Fibroblast of skin of left biceps (primary cell): ENCODE measurements at places on chromosomes 3 and 15.

DNA sequence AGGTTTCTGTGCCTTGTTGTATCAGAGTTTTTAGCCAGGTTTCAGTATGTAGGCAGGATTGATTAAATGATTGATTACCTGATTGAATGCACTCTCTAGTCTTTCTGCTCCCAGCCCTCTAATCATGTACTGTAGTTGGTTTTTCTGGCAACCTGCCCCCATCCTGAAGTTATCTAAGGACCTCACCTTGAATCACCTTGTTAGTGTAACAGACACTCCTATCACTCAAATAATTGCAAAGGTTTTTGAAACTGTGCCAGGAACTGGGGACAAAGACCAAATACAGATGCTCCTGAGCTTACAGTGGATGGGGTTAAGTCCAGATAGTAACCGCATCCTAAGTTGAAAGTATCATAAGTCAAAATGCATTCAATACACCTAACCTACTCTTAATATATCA lies 141.5 kb upstream of the EIF1B start:
- no peak for DNase-seq

GRCh38 chr15:37125143-37125542 lies 24.8 kb upstream of the MEIS2 start:
- DNase-seq: no peak

DNA sequence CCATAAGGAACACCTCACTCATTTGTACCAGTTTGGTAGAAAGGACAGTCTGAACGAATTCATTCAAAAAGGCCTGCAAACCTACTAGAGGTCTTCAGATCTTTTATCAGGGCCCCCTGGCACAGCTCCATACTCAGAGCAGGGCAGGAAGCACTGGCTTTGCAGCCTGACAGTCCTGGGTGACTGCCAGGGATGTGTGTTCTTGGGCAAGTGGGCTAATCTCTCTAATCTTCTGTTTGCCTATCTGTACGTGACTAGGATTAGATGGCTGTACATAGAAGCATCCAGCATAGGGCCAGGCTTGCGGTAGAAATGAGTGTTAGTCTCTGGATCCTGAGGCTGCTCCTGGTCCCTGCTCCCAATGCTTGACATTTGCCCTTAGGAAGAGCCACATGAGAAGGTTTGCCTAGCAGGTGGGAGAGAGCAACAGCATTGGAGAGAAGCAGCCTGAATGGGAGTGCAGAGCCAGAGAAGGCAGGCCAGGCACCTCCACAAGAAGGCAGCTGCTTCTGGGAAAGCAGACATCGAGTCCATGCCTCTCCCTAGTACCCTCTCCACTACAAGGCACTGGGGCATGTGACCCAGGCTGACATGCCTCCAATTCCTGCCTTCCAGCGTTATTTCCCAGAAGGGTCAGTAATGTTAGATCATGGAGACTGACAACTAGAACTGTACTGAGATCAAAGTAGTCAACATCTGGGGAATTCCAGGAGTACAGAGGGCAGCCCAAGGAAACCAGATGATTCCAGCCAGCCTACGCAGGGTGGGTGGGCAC lies 1.0 kb upstream of the CXCR6 start:
- no peak for DNase-seq

DNA sequence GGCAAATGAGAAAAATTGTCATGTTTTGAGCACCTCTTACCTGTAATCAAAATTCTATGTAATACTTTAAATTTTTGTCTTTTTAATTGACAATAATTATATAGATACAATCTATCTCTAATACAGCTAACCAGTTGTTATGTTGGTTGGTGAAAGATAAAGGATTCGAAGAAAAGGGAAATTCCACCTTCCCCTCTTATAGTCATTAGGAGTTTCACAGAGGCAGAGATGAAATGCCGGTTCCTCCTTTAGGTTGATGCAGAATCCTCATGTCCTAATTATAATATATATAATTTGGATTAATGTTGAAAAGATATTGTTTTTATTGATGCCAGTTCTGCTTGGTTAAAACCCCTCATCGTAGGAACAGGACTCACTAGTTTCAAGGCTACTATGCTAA lies 67.1 kb downstream of the LRCH3 start:
- no peak for DNase-seq

DNA sequence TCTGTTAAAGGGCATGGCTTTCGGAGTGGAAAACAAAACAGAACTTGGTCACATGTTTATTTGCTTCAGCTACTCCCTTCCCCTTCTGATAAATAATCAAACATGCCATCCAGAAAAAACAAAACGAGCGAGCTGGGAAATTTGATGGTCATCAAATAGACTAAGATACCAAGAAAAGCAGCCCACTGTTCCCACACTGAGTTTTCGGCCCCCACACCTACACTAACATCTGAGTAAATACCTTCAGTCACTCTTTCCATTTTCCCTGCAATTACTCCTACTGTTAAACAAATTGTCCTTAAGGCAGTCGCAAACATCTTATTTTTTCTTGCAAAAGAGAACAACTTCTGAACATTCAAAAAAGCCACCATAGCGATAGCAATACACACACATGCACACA lies 454.6 kb downstream of the FOXP1 start:
- DNase-seq: no peak

GRCh38 chr3:186909078-186909853 lies 21.1 kb upstream of the ST6GAL1 start:
- no peak for DNase-seq

- DNase-seq: no peak
Observed at GRCh38 chr15:67077641-67078215, 12.3 kb downstream of the SMAD3 start.

DNA sequence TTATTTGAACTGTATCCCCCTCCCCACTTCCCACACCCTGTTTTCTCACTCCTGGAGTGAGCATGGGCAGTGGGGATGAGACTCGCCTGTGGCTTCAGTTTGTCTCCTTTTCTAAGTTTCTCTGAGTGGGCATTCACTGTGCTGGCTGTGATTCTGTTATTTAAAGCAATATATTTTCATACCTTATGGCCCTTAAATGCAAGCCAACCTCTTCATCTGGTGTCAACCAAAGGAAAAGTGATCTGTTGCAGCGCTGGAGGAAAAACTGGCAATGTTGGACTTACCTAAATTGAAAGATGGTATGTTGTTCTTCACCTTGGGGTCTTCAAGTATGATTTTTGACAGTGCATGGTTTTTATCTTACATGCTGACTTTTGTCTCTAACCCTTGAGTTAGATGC lies 56.1 kb downstream of the RBM6 start:
- DNase-seq: no peak

- peak; percentile 65 for DNase-seq
Observed at GRCh38 chr3:184691397-184692231, 20.2 kb downstream of the MAGEF1 start.

DNA sequence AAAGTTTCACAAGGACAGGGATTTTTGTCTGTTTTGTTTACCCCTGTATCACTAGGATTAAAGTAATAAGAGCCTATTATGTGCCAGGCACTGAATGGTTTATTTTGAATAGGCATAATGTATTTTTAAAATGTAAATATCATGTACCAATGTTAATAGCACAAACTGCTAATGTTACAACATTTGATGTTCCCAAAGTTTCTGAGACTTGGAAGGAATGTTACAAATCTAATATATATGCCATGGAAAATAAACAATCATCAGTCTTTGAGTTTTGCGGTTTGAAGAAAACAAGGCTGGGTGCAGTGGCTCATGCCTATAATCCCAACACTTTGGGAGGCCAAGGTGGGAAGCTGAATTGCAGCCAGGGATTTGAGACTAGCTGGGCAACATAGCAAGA lies 159.4 kb downstream of the CDIN1 start:
- DNase-seq: no peak

- DNase-seq: peak; percentile 10
Observed at GRCh38 chr3:129123314-129124060, 1.9 kb upstream of the RAB43 start.

GRCh38 chr15:93152360-93152759 lies 63.3 kb upstream of the RGMA start:
- DNase-seq: no peak

DNA sequence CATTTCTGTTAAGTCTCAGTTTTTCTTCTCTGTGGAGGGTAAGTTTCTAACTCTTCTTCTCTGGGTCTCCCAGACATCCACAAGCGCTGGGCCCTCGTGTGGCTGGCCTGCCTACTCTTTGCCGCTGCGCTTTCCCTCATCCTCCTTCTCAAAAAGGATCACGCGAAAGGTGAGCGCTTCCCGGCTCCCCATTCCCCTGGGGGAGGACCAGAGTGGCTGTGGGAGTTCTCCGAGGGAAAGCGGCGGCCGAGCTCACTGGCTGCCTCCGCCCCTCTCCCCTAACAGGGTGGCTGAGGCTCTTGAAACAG lies 1.1 kb upstream of the CRELD1 start:
- DNase-seq: no peak

GRCh38 chr15:66151809-66152208 lies 101.7 kb downstream of the MEGF11 start:
- no peak for DNase-seq

DNA sequence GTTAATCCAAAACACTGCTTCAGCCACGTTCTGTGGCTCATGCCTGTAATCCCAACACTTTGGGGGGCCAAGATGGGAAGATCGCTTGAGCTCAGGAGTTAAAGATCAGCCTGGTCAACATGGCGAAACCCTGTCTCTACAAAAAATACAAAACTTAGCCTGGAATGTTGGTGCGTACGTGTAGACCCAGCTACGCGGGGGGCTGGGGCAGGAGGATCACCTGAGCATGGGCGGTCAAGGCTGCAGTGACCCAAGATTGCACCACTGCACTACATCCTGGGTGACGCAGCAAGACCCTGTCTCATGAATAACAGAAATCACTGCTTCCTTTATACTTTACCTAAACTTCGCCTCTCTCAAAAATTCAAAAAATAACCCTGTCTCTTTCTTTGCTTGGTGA lies 1325.0 kb upstream of the CADM2 start:
- DNase-seq: no peak

DNA sequence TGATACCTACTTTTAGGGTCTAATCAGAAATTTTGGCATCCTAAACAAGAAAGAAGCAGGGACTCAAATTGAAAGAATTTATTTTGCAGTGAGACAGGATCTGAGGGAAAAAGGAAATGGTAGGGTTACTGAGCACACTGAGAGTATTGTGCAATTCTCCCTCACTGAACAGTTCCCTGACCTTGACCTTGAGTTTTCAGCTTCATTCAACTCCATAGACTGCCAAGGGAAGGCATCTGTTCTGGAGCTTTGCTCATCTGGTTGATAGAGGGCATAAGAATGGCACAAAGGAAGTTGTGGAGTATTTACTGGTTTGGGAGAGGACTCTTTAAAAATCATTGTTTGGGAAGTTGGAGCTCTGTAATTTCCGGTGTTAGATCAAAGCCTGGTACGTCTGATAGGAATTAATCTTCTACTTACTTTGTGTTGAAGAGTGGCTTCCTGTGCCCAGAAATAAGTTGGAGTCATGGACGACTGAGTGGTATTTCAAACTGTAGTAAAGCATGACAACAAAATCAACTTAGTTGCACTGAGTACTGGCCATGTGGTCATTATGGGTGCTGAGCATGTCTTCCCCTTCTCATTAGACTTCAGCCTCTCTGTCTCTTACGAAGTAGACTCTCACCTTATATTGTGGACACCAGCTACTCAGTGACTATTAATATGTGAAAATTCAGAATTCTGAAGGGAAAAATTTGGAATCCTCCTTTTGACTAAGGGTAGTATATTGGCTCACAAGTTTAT lies 40.8 kb downstream of the CLDN1 start:
- DNase-seq: no peak

- peak; percentile 15 for DNase-seq
Observed at GRCh38 chr3:127588806-127589577, 1.5 kb downstream of the TPRA1 start.

- DNase-seq: no peak
Observed at GRCh38 chr15:100170291-100171210, 171.2 kb downstream of the ADAMTS17 start.

- no peak for DNase-seq
Observed at GRCh38 chr3:152321200-152321954, 52.6 kb downstream of the MBNL1 start.

DNA sequence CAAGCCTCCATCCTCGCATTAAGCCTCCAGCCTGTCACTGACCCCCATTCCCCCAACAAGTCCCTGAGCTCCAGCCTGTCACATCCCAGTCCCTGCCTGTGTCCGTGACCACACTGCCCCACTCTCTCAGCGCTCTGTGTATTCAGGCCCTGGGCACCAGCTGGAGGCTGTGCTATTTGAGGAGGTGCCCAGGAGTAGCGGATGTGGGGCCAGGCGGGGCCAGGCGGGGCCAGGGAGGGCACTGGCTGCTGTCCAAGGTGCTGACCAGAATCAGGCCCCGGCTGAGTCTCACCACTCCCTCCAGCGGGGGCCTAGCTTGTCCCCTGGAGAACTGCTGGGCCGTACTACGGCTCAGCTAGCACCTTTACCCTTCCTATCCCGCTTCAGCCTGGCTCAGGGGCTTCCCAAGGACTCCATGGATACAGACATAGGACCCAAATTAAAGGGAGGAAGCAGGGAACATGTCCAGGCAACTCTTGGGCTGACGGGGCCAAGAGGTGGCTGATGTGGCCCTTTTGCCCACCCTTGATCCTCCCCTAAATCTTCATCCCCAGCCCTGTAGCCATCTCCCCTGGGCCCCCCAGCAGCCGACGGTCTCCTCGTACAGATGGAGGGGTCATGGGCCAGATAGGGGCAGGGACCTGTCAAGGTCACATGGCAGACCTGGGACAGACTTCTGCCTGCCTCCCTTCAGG lies 1.1 kb downstream of the HHATL start:
- DNase-seq: no peak

- no peak for DNase-seq
Observed at GRCh38 chr3:117018655-117019054, 309.1 kb downstream of the TUSC7 start.

GRCh38 chr3:178231645-178232044 lies 304.6 kb upstream of the KCNMB2 start:
- no peak for DNase-seq

- no peak for DNase-seq
Observed at GRCh38 chr15:31526916-31527690, 200.5 kb downstream of the KLF13 start.

DNA sequence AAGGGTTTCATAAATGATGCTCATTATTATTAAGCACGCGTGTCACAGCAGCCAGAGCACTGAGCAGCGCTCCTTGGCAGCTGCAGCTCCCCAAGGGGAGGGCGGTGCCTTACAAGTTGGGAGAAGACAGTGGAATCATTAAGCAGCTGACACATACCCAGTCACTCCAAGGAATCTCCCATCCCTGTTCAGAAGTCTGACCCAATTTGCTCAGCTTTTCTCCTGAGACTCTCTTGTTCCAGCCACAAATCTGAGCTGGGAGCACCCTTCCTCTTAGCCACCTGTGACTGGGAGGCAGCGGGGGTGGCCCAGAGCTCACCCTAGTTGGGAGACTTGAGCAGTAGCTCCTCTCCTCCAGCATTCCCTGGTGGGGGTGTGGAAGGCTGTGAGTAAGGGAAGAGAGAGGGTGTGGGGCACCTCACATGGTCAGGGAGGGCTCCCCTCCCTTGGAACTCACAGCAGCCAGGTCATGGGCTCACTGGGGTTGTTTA lies 64.3 kb downstream of the DUT start:
- DNase-seq: peak; percentile 63

DNA sequence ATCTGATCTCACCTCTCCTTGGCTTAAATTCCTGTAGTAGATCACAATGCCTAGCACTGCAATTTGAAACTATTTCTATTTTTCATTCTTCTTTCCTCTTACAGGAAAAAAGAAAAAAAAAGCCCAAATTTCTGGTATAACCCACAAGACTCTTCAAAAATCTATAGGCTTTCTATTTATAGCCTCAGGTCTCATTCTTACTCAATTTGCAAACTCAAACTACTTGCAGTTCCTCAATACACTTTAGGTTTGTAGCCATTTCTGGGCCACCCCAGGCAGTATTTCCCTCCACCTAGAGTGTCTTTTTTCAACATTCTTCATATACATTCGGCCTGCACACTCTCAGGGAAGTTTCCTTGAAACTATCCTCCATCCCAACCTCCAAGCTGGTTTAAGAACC lies 169.0 kb downstream of the TBC1D5 start:
- no peak for DNase-seq

- DNase-seq: no peak
Observed at GRCh38 chr3:89488800-89489580, 381.6 kb downstream of the EPHA3 start.
